ENCODE measurements at places on chromosomes 7 and 10.

GRCh38 chr7:132450188-132450587, 126.1 kb downstream of the PLXNA4 start:
- no peak for DNase-seq

- no peak for DNase-seq
Observed at GRCh38 chr7:131945313-131945911, 389.0 kb upstream of the PODXL start.

DNA sequence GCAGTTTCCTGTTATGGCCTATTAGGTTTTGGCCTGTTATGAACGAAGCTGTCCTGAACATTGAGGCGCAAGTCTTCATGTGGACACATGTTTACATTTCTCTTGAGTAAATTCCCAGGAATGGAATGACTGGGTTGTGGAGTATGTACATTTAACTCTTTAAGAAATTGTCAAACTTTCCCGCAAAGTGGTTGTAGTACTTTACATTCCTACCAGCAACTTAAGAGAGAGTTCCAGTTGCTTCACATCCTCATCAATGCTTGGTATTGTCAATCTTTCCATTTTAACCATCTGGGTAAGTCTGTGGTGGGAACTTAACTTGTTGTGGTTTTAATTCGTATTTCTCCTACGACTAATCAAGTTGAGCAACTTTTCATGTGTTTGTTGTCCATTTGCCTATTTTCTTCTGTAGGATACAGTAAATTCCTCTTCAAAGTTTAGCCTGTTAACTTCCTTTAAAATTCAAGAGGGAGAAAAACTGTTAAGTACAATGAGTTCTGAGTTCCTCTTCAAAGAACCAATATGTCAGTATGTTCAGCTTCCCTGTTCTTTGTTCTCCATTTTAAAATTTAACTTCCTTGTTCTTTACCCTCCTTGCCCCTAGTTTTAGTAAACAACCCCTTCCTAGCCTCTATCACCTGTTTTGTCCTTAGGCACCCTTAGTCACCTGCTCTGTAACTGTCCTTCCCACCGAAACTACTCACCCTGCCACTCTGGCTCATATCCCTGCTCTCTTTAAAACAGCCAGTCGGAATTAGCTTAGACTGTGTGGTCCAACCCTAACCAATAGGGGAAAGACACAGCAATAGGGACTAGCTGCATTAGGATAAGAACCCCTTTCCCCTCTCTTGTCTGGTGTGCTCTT, 74.0 kb downstream of the FAM241B start:
- no peak for DNase-seq

DNA sequence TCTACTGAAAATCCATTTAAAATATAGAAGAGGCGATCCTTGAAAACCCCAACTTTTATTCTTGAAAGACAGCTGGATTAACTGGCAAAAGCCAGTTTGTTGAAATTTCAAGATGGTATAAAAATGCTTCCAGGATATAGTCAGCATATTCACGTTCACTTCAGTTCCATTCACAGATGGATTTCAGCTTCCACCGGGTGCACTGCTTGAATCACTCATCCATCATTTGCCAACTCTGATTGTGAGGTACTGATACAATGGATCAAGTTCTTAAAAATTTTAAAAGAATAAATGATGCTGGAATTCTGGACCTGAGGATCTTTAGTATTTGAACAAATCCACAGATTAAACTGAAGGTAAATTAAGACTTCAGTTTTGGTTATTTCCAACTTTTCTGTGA, 2.4 kb downstream of the PURB start:
- no peak for DNase-seq

DNA sequence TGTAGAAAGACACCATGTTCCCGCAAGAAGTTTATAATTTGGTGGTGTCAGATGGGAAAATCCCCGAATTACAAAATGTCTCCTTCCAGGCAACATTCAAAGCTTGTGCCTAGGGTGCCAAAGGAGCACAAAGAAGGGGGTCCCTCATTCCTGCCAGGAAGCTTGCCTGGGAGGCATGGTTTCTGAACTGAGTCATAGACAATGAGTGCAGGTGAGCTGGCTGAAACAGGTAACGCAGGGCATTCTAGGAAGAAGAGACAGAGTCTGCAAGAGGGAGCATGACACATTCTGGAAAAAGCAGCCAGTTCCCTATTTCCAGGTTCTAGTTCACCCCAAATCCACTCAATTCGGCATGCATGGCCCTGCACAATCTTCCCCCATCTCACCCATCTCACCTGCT, 11.9 kb upstream of the CALU start:
- no peak for DNase-seq

- DNase-seq = no peak
Observed at GRCh38 chr7:82740246-82740848, 296.8 kb upstream of the CACNA2D1 start.

- DNase-seq = no peak
Observed at GRCh38 chr7:130734815-130735716, 1.1 kb upstream of the KLF14 start.

GRCh38 chr7:155586843-155587440, 40.6 kb upstream of the CNPY1 start:
- DNase-seq = no peak

- no peak for DNase-seq
Observed at GRCh38 chr7:158805937-158806336, 23.4 kb downstream of the ESYT2 start.

GRCh38 chr10:130244031-130244927, 108.1 kb downstream of the GLRX3 start:
- no peak for DNase-seq

DNA sequence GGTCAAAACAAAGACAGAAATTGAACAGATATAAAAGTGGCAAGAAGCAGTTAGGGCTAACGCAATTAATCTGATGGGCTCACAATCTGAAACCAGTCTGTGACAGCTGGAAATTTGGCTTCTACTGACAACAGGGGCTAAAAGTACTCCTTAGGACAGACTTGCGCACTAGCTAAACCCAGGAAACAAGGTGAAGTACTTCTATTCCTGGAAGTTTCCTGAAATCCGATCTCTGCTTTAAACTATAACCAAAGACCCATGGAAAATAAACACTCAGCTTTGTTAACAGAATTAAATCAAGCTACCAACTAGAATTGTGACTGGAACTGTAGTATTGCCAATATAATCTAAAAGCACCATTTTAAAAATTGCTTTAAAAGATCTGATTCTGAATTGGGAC, 520.2 kb upstream of the ZWINT start:
- DNase-seq = peak; percentile 15

DNA sequence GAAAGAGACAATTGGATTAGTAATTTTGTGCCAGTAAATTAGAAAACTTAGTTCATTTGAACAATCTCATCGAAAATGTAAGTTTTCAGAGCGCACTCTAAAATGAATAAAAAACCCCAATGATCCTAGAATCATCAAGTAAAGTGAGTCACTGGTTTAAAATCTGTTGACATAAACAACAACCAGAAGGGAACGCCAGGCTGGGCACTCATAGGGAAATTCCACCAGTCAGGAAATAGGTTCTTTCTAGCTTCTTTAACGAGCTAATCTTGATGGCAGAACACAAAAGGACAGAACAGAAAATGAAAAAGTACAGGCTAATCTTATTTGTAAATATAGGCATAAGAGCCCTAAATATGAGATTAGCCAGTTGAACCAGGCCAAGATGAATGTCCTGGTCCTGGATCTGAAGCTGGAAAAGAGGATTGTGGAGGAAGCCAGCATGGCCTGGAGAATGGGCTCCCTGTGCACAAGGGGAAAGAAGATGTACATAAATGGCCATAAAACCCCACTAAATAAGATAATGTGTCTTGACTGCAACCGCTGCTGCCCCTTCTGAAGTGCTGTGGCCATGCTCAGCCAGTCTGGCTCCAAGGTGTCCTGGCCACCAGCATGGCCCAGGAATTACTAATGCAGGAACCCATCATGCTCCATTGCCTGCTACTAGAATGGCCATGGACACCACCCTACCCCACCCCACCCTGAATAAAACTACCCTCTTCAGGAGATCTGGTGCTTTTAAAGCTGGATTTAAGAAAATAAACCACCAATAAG, 114.0 kb downstream of the WDFY4 start:
- no peak for DNase-seq

DNA sequence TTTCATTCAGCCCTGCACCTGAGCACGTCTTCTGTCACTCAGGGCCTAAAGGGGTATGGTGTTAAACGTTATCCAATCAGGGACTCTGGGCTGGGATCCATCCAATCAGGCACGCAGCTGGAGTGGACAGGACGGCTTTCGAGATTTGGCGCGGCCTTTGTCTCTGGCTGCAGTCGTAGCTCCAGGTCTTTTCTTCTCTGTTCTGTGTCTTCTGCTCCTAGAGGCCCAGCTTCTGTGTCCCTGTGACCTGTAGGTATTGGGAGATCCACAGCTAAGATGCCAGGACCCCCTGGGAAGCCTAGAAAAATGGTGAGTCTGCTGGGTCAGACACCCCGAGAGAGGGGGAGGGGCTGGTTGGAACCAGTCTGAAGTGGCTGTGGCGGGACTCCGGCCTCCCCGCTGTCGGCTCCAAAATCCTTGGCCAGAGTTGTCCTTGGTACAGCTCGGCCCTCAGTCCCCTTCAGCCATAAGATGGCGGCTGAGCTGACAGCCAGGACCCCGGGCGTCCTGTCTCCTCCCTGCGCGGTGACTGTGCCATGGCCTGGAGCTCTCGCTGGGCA, 11.7 kb upstream of the ZNF680 start:
- DNase-seq = peak; percentile 83

GRCh38 chr10:130000918-130001317, 36.8 kb upstream of the EBF3 start:
- no peak for DNase-seq

GRCh38 chr10:5830629-5831445, 17.6 kb upstream of the GDI2 start:
- no peak for DNase-seq

GRCh38 chr7:141649865-141650634, 51.9 kb downstream of the DENND11 start:
- peak; percentile 92 for DNase-seq

DNA sequence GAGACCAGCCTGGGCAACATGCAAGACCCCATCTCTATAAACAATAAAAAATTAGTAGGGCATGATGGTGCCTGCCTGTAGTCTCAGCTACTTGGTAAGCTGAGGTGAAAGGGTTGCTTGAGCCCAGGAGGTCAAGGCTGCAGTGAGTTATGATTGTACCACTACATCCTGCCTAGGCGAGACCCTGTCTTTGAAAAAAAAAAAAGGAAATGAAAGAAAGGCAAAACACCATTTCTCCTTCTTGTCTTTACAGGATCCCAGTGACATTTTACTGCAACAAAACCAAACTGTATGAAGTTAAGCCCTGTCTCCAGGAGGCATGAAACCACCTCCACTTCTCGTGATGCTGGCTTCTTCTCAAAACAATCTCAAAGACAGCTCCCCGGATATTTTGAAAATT, 29.9 kb upstream of the PBLD start:
- DNase-seq = no peak

- no peak for DNase-seq
Observed at GRCh38 chr7:147069771-147070170, 953.2 kb downstream of the CNTNAP2 start.

- DNase-seq = no peak
Observed at GRCh38 chr10:88150339-88150738, 286.9 kb downstream of the PTEN start.

GRCh38 chr7:28397141-28397540, 15.2 kb upstream of the CREB5 start:
- DNase-seq = no peak

- no peak for DNase-seq
Observed at GRCh38 chr7:105249216-105249615, 139.5 kb downstream of the SRPK2 start.

DNA sequence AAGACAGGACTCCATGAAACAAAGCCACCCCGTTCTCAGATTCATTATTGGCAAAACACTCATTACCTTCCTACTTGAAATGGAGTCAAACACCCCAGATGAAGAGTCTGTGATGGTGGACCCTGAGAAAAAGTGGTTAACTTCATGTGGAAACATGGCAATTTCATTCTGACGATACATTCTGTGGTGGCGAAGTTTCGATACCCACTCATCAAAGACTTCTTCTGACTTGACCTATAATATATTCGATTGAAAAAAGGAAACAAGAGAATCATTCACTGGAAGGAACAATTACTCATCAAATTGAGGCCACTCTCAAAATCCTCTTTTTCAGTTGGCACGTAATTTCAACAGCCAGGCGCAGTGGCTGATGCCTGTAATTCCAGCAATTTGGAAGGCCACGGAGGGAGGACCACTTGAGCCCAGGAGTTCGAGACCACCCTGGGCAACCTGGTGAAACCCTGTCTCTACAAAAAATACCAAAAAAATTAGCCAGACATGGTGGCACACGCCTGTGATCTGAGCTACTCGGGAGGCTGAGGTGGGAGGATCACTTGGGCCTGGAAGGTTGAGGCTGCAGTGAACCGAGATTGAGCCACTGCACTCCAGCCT, 108.8 kb upstream of the GSDME start:
- DNase-seq = no peak

GRCh38 chr10:77360835-77361234, 276.8 kb downstream of the KCNMA1 start:
- DNase-seq = no peak

DNA sequence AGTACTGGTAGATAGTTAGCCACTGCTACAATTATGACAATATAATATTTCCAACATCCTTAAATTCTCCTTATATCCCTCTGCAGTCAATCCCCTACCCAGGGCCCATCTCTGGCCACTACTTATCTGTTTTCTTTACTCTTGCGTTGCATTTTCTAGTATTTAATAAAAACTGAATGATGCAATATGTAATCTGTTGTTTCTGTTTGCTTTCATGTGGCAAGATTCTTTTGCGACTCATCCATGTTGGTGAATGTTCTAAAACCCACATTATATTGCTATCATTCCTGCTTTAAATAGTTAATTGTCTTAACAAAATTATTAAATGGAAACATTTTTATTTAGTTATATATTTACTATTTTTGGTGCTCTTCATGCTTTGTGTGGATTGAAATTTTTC, 338.5 kb downstream of the MDFIC start:
- no peak for DNase-seq

DNA sequence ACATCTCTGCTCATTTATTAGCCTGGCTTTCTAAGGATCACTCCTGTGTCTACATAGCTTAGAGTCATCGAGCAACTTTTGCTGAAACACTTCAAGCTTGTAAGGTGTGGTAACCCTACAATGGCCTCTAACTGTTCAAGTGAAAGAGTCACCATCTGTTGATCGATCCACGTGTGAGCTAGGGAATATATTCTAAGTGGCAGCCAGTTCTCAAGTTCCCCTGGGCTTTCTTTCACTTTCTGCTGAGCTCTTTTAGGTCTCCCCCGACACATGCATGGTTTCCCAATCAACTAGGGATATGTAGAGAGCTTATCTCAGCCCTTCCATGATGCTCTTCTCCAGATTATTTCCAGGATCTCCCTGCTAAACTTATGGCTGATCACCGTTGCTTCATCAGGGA, 15.5 kb downstream of the AOAH start:
- DNase-seq = no peak
